ENCODE measurements at places on chromosomes 11 and 22.

- DNase-seq: no peak
Measured at GRCh38 chr11:75079546-75079945, 17.1 kb downstream of the OR2AT4 start.

GRCh38 chr11:118194835-118195627 lies 18.6 kb upstream of the SCN2B start:
- peak; percentile 80 for DNase-seq

- no peak for DNase-seq
Measured at GRCh38 chr11:88619656-88620385, 282.3 kb upstream of the CTSC start.

GRCh38 chr11:60059521-60060240 lies 3.2 kb downstream of the MS4A3 start:
- no peak for DNase-seq

DNA sequence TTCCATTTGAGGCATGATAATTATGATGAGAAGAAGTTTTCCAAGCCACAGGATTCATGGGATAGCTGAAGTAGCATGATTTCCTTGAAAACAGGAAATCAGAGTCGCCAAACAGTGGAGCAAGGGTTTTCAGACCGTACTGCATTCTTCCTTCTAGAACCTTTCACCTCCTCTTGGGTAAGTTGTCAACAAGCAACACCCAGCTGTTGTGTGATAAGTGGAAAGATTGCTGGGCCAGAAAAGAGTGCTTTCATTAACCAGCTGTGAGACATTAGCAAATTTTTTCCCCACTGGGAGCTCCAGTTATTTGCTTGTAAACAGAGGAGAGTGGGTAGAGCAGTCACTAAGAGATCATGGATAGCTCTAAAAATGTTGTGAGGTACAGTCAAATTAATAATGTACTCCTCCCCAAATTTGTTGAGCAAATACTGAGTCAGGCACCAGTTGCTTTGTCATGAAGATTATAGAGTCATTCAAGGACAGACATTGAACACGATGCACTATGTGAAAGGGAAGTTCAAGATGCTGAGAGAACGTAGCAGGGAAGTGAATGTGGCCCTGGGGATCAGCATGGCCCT lies 11.7 kb upstream of the MPEG1 start:
- no peak for DNase-seq

- no peak for DNase-seq
Measured at GRCh38 chr22:22151308-22151707, 93.3 kb upstream of the VPREB1 start.

DNA sequence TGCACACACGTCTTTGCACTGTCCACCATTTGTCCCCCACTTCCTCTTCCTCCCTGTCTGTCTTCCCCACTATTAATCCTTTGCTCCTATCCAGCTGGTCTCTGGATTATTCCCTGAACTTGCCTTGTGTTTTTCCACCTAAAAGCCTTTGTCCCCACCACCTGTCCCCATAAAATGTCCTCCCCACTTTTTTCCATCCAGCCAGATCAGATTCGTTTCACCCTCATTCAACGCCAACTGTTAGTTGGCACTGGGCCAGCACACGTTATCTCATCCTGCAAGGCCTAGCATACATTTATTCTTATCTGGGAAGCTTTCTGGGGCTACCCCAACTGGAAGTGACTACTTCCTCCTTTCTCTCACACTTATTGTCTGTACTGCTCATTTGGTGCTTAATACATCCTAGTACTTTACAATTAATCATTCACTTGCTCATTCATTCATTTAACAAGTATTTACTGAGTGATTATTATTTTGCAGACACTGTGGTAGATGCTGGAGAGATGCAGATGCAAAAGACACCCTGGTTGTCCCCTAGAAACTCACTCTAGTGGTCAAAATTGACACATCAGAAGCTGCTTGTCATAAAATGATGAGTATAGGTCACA lies 96.2 kb downstream of the RASSF10 start:
- no peak for DNase-seq

Data from adipocyte (in vitro differentiated cells).